Fibroblast of skin of left quadriceps (primary cell): ENCODE measurements at places on chromosomes 6 and 20.

DNA sequence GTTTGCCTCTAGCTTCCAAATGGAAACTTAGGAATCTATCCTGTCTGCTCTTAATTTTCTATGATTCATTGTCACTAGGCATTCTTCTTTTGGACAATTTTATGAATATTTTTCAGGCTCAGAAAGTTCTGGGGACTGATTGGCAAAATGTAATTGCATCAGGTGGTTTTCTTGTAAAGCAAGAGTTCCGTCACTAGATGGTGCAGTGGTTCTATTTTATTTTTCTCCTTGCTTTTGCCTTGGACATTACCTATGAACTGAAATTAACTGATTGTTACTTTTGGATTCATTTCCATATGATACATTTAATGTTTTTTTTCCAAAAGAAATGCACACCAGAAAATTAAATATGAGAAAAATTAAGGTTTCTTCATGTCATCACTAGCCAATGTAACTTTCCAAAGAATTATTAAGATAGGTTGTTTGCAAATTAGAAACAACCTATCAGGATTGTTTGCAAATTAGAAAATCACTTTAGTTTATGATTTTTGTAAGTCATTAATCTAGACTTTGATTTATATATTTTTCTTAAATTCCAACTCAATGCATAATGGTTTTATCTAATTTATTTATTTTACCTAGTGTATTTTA is 48.0 kb downstream of the TMEM170B start:
- peak; percentile 43 for DNase-seq

- no peak for DNase-seq
These were observed 88.9 kb upstream of the ECI2 start for GRCh38 chr6:4224067-4224978.

GRCh38 chr6:98808541-98809210 is 25.7 kb upstream of the POU3F2 start:
- DNase-seq = peak; percentile 32

DNA sequence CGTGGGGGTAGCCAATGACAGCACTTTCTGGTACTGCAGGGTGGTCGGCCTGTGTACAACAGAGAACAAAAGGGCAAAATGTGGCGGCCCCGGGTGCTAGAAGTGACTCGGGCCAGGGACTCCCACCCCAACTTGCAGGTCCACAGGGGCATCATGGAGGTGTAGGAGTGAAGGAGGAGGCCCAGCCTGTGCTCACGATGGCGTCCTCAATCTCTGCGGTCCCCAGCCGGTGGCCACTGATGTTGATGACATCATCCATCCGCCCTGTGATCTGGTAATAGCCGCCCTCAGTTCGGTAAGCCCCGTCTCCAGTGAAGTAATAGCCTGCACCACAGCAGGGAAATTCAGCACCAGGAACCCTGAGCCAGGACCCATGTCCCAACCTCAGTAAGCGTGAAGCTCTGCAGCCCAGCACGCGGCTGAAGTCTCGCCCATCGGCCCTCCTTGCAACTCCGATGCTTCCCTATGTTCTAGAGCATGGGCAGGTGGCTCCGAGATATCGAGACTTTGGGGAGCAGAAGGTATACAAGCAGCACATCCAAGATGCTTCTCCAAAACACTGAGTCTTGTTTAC is 20.2 kb upstream of the APMAP start:
- DNase-seq = no peak

- DNase-seq = peak; percentile 68
These were observed 30.3 kb upstream of the POPDC3 start for GRCh38 chr6:105209950-105210706.

GRCh38 chr6:117267766-117268534 is 2.6 kb downstream of the VGLL2 start:
- no peak for DNase-seq

- DNase-seq = no peak
These were observed 13.6 kb downstream of the BRPF3 start for GRCh38 chr6:36210182-36210581.

DNA sequence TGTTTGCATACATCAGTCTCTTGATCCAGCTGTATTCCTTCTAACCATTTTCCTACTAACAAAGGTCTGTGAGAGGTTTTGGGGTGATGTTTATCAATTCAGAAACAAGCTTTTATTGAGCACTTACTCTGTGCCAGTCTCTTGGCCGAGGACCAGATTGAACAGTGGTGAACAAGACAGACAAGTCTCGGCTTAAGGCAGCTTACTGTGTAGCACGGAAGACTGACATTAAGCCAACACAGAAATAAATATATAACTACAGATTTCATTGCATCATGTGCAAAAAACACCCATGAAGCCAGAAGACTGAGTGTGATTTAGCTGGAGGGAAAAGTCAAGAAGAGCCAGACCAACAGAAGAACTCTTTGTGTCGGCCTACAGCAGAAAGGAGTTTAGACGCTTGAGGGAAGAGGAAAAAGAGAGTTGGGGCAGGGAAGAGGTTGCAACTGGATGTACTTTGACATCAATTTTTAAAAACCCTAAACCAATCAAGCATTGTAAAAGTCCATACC is 549.6 kb upstream of the CITED2 start:
- no peak for DNase-seq

DNA sequence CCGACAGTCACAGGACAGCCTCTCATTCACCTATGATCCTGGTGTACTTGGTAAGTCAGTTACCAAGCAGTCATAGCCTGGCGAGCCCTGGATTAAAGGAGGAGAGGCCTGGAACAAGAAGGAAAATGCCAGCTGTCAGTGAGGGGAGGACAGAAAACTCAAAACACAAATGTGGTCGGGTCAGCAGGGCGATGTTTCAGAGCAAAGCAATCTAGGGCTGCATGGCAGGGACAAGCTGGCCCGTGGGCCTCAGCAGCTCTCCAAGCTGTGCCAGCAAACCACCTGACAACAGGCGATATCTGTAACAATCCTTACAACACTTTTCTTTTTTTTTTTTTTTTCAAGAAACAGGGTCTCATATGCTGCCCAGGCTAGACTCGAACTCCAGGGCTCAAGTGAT is 40.3 kb downstream of the MGME1 start:
- no peak for DNase-seq

GRCh38 chr6:89214197-89214596 is 3.0 kb downstream of the GABRR1 start:
- DNase-seq = no peak

DNA sequence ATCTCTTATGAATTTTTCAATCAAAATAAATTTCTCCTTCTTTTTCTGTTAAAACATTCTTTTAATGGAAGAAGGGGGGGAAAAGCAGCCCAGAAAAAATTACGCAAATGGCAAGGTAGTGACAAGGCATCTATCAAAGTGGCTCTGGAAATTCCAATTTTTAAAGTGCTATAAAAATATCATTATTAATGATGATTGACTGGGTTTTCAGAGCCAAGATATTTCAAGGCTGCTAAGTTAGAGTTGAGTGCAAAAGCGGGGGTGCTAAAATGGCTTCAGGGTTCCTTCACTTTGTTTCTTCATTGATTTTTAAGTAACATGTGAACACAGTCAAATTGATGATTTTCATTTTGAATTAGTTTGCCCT is 171.6 kb upstream of the CITED2 start:
- DNase-seq = peak; percentile 64

DNA sequence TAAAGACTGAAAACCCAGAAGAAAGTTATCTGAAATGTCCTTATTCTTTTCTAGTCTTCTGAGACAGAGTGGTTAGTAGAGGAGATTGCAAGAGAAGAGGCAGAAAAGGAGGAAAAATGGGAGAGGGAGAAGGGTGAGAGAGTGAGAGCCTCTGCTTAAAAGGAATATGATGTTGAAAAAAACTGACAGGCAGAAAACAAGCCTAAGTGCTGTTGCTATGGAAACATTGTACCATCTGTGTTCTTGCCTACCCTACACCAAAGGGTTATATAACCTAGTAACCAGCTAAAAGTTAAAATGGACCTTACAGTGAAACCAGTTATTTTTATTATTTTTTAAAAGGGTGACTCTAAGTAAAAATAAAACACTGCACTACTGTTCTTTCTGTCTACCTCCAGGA is 28.3 kb upstream of the SH3BGRL2 start:
- DNase-seq = no peak

DNA sequence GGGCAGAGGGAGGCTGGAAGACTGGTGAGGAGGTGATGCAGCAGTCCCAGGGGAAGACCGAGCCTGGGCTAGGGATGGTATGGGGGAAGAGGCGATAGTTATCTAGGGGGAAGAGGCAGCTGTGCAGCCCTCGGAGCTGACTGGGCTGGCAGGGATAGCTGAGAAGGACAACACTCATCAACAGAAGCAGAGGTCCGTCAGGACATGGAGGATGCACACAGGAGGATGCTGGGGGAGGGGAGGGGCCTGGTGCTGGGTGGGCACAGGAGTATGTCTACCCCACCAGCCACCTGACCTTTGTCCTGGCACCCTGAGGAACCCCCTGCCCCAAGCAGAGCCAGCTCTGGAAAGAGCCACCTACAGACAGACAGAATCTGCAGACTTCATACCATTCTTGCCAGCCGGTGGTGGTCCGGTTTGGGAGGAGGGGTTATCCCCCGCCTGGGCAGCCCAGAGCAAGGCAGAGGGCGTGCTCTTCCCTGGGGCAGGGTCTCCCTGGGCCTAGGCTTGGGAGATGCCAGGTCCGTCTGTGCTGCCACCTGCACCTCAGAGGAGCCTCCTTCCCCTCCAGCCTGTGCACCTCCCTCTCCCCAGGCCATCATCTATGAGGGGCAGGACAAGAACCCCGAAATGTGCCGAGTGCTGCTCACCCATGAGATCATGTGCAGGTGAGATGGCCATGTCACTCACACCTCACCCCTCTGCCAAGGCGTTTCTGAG is 14.9 kb downstream of the EBF4 start:
- DNase-seq = no peak

DNA sequence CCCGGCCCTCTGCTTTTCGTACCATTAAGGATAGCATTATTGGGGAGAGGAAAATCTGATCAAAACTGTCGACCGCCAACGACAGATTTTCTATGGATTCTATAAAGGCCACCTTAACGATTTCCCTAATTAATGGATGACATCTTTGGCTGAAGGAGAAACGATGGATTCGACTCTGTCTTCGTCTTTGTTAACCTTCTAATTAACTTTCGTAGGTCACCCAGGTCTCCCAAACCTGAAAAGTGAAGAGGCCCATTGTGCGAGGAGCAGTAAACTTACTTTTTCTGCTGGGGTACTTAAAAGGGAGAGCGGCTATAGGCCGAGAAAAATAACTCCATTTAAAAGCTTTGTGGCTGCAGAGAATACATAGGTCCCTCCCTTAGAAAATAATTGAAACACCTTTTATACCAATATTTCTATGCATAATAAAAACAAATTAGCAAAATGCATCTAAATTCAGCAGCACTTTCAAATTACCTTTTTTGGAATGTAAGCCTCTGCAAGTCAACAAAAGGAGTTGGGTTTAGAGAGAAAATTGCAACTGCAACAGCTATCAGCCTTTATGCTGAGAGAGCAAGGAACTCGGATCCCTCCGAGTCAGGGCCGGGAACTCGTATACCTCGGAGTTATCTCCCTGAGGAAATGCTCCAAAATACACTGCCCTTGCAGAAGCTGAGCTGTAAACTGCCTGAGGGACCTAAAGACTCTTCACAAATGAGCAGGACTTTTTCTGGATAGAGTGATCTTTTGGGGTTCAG is 31.4 kb upstream of the NR2E1 start:
- no peak for DNase-seq

DNA sequence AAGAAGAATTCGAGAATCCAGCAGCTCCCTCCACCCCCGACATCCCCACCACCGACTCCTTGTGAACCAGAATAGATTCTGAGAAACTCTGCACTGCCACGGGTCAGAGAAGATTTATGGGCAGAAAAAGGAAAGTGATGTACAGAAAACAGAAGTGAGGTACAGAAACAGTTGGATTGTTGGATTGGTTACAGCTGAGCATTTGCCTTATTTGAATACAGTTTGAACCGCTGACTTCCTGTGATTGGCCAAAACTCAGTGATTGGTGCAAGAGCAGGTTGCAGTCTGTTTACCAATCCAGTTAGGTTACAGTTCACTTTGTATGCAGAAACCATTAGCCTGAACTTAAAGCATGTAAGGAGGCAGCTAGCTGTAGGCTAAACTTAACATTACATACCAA is 131.2 kb upstream of the HDDC2 start:
- DNase-seq = no peak

DNA sequence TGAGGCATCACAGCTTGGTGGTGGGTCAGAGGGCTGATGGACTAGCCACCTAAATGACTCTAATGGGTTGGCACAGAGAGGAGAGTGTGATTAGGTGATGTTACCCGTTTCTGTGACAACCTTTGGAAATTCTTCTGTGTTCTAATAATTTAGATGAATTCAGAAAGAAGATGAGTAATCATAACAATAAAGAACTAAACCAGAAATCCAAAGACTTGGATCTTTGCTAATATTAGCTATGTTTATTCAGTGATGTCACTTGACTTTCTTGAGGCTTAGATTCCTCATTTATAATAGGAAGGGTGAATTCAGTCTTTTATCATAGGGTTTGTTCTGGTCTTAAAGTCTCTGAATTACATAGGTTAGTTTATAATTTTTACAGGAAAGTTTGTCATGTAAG is 19.9 kb downstream of the CRYBG1 start:
- no peak for DNase-seq

- DNase-seq = no peak
These were observed 89.2 kb upstream of the BCLAF1 start for GRCh38 chr6:136378888-136379287.

GRCh38 chr6:116550796-116551195 is 2.8 kb upstream of the CALHM4 start:
- no peak for DNase-seq

DNA sequence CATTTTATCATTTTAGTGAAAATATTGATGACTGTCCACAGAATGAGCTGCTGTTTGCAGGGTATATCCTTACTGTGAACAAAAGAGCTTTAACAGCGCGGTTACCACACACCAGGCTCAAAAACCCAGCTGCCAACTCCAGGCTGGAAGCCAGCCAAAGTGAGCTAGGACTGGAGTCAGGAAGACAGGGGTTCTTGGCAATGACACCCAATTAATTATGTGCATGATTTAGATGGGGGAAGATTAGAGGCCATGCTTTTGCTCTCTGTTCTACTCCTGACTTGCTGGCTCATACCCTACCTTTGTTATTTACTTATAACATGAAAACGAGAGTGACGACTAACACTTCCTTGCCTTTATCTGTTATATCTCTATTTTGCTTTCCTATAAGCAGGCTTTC is 128.9 kb upstream of the SHLD1 start:
- no peak for DNase-seq

DNA sequence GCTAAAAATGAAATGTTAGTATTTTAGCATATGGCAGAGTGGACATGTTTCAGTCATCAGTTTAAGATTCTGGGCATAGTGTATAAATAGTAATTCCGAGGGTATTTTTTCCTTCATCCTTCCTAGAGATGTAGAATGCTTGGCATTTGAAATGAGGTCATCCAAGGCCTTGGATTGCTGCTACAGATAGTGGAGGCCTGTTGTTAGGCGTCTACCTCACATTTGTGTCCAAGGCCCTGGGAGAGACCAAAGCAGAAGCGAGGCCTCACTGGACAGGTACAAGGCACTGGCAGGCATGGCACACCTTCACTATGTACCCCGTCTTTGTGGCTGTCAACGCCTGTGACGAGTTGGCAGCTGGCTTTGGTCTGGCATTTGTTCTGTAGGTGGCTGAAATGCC is 58.0 kb downstream of the DTD1 start:
- no peak for DNase-seq

- no peak for DNase-seq
These were observed 229.0 kb downstream of the ZNF217 start for GRCh38 chr20:53364646-53365045.

- DNase-seq = peak; percentile 24
These were observed 98.5 kb downstream of the SSR1 start for GRCh38 chr6:7214468-7214867.

GRCh38 chr6:128069188-128069587 is 168.3 kb upstream of the THEMIS start:
- DNase-seq = peak; percentile 53
